ENCODE measurements at places on chromosomes 7 and 10.

GRCh38 chr7:114959931-114960330 is 38.0 kb downstream of the MDFIC start:
- DNase-seq: no peak

- no peak for DNase-seq
Observed at GRCh38 chr7:43387932-43388331, 195.0 kb upstream of the STK17A start.

GRCh38 chr10:6204063-6204340 is 1.3 kb downstream of the PFKFB3 start:
- no peak for DNase-seq

- no peak for DNase-seq
Observed at GRCh38 chr7:55534916-55535590, 37.2 kb downstream of the VOPP1 start.

- no peak for DNase-seq
Observed at GRCh38 chr10:92244796-92245195, 46.1 kb downstream of the CPEB3 start.

DNA sequence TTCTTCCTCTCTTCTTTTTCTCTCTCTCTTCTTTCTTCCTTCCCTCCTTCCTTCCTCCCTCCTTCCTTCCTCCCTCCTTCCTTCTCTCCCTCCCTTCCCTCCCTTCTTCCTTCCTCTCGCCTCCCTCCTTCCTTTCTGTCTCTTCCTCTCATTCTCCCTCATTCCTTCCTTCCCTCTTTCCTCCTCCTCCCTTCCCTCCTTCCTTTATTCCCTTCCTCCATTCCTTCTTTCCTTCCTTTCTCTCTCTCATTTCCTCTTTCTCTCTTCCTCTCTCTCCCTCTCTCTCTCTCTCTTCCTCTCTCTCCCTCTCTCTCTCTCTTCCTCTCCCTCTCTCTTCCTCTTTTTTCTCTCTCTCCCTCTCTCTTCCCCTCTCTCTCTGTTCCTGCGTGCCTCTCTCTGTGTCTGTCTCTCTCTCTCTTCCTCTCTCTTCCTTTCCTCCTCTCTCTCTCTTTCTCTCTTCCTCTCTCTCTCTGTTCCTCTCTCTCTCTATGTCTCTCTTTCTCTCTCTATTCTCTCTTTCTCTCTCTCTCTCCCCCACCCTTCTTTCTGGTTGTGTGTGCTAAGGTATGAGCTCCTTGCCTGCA is 80.1 kb upstream of the PFKP start:
- no peak for DNase-seq

- no peak for DNase-seq
Observed at GRCh38 chr7:17937506-17938120, 2.7 kb downstream of the SNX13 start.

DNA sequence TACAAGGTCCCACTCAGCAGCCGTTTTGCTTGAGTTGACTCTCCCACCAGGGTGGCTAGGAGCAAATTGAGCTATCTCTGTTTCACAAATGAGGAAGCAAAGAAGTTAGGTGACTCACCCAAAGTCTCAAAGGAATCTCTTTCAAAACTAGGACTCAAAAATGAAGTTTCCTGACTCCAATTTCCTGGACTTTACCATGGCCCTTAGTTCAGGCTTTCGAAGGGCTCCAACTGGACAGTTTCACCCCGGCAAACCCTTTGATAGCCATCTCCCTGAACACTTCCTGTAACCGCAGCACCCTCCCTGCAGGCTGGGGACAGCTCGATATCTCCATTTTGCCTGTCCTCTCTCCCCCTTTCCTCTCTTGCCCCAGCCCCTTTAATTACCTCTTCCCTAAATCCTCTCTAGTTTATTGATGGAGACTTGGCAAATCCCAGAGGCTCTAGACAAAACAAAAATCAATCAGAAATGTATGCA is 4.7 kb upstream of the AFAP1L2 start:
- DNase-seq: no peak

GRCh38 chr7:115058726-115059125 is 136.8 kb downstream of the MDFIC start:
- DNase-seq: no peak

DNA sequence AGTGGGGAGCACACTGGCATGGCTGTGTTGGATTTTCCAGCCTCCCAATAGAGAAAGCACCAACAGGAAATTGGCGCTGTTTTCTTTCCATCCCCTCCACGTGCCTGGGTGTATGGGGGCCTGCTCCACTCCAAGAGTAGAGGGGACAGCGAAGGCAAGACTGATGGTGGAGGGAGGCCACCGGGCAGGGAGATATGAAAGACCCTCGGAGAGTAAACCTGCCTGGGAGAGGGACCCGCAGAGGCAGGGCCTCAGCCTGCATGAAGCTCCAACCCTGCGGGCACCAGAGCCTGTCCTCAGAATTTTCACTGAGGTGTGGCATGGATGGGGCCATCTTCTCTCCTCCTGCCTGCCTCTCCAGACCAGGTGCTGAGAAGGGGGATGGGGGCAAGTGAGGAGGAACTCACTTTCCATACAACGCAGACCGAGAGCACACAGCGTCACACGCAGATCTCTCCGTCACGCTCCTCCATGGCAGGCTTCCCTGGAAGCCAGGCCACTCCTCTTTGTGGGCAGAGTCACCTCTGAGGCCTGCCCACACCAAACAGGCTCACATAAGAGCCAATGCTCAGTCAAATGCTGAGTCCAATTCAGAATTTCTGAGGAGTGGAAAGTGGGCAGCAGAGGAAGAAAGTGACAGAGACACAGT is 18.8 kb downstream of the ANXA11 start:
- DNase-seq: no peak

- peak; percentile 35 for DNase-seq
Observed at GRCh38 chr7:22001345-22002004, 55.8 kb upstream of the CDCA7L start.

DNA sequence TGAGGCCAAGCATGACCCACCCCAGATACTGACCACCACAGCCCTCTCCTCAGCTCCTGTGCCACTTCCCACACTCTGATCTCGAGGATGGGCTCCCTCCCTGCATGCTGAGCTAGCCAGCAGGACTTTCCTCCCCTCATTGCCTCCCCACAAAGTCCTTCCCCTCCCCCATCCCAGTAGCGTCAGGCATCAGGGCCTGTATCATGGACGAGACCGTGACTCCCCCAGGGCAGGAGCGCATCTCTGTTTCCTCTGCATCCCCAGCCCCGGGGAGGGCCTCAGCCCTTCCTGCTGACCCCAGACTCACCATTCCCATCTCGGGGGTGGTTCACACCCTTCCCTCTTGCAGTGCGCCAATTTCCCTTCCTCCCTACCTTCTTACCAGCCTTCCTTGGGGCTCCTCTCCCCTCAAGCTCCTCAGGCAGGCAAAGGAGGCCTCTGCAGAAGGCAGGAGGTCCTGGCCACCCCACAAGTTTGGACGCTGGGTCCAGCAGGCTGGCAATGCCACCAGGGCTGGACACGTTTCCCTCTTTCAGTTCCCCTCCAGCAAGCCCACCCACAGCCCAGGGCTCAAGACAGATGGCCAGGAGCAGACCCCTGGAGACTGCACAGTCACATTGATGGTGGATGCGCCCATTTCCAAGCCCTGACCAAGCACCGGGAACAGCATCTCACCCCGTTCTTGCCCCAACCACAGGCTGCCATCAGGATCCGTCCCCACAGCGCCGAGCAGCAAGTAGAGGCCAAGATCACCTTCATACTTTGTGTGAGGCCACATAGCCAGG is 36.5 kb downstream of the GRID1 start:
- DNase-seq: no peak

DNA sequence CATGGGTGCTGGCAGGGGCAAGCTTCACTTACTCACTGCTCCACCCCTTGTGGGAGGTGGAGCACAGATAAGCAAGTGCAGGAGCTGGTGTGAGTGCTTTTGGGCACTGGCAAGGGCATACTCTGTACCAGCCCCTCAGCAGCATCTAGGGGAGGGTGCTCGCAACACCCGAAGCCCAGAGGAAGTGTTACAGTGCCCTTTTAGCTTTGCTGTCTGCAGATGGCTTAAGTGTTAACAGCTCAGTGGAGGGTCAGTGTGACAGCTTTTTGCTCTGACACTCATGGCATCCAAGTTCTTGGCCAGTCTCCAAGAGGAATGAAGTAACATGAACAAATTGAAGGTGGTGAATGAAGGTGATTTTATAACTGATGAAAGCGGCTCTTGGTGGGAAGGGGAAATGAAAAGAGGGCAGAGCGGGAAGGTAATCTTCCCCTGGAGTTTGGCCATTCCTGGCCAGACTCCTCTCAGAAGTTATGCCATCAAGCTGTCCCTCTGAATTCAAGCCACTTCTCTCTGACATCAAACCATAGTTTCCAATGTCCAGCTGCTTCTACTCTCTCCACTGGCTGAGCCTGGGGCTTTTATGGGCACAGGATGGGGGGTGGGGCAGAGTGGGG is 862.5 kb downstream of the KCNMA1 start:
- no peak for DNase-seq

Measured in epithelial cell of proximal tubule (primary cell).